ENCODE measurements at places on chromosomes 7 and 10.
A peak's percentile ranks its signal among the peaks of the same experiment; 100 is the strongest.

DNA sequence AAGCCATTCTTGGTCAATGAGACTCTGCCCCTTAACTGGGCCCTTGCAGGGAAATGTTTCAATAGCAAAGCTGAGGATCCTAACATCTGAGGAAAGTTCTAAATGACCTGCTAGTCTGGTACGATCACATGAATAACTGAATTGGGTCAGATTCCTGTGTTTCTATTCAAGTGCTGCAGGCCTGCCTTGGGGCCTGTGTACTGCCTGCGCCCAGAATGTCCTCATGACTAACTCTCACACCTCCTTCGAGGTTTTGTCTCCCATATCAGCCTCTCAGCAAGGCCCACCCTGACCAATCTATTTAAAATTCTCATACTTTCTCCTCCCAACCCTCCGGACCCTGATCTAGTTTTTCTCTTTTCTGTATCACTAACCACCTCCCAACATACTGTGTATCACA is 4.4 kb downstream of the JAZF1 start:
- DNase-seq, result no peak

DNA sequence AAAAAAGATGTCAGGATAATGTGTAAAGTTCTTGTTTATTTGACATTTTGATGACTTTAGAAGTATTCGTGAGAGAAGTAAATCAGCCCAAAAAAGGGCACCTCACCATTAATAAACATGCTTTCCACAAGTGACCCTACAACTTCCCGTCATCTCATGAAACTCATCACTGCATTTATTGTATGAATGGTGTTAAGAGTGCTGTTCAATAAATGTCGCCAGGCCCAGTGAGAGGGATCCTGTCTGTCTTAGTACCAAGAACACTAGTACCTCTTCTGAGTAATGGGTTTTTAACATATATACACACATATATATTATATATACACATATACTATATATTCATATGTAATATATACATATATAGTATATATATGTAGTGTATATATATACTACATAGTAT is 61.9 kb downstream of the TMEM26 start:
- no peak for DNase-seq

DNA sequence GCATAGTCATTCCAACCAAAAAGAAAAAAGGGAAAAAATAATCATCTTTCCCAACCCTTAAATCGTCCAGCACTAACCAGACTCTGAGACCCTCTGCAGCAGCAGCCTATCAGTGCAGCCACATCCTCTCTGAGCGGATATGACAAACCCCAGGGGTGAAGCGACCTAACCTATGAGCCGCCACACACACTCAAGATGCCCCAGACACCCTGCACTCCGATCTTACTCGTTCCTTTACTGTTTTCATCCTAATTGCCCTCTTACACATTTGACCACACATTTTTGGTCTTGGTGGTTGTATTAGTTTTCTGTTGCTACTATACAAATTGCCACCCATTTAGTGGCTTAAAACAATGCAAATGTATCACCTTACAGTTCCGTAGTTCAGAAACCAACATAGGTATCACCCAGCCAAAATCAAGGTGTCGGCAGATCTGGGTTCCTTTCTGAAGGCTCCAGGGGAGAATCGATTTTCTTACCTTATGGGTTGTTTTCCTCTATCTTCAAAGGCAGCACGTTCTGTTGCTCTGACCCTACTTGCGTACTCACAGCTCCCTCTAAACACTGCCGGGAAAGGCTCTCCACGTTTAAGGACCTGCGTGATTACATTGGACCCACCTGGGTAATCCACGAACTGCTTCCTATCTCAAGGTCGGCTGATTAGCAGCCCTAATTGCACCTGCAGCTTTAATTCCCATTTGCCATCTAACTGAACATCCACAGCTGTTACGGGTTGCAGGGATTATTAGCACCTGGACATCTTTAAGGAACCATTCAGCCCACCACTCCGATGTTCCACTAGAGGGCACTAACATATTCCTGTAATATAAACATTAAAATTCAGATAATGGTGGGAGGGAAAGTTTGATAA is 37.3 kb upstream of the PRSS1 start:
- peak; percentile 24 for DNase-seq

DNA sequence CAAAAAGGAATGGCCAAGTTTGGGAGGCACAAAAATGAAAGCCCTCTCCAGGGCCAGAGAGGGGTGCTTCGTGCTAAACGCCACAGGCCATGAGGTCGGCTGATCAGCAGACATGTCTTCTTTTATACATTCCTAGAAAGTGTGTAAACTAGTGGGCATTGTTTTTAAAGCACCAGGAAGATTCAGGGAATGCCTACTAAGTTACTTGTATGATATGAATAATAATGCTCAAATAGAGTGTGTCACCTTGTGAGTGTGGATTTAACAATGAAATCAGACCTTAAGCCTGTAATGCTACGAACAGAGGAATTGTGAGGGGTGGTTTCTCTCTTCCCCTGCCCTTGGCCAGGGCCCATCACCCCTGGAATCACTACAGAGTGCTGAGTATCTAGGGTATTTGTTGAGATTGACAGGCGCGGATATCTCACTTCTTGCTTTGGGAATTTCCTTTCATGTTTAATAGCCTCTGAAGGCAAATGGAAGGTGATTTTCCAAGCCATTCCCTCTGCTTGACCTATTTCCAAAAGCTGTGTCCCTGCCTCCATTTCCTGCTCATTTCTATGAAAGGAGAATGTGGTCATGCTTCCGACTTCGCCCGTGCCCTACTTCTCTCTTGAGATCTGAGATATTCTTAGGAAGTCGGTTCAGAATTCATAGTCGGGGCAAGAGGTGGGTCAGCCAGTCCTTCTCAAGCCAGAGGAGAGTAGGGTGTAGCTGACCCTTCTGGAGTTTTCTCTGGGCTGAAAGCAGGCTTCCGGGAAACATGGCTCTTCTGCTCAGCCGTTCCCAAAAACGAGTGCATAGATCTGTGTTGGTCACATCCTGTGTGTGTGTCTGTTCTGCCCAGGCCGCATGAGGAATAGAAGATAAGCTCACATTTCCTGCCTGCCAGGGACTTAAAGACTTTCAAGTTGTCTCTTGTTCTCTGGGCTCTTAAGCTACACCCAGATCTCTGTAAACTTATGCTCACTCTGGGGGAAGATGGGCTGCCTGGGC is 167.8 kb upstream of the ITGB1 start:
- DNase-seq, result no peak

DNA sequence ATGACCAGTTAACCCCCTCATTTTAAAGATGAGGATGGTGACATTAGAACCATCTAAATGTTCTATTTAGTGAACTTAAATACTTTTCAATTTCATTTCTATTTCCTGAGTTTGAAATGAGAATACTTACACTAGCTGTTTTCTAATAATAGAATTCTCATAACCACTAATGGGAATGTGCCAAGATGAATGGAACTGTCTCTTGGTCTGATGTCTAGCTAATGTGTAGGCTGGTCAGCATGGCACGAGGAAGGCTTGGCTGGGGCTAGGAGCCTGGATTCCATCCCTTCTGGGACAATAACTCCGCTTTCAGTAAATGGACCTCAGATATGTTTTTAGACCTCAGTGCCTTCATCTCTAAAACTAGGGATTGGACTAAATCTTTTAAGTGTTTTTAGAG is 185.8 kb upstream of the NRP1 start:
- no peak for DNase-seq

DNA sequence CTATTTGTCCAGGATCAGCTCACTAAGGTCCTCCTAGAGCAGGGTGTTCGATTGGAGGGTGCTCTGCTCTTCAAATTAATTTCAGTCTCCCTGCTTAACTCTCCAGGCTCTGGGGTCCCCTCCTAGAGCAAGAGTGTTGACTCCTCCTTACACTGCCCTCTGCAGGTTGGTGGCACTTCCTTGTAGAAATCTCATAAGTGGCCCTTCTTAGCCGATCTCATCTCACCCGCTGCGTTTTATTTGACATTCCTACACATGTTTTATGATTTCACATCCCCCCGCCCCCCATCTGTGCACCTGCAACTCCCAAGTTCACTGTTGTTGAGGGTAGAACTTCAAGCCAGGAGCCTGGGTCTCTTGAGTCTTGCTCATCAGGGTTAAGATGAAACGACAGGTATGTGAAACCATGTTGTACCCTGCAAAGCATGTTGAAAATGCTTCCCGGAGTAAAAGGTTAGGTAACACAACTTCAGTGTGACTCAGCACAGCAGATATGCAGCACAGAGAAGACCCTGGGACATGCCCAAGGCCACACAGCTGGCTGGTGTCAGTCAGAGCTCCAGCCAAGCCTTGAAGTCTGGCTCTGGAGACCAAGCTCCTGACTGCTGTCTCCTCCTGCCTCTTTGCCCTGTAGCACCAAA is 171.2 kb downstream of the PRKAG2 start:
- no peak for DNase-seq

DNA sequence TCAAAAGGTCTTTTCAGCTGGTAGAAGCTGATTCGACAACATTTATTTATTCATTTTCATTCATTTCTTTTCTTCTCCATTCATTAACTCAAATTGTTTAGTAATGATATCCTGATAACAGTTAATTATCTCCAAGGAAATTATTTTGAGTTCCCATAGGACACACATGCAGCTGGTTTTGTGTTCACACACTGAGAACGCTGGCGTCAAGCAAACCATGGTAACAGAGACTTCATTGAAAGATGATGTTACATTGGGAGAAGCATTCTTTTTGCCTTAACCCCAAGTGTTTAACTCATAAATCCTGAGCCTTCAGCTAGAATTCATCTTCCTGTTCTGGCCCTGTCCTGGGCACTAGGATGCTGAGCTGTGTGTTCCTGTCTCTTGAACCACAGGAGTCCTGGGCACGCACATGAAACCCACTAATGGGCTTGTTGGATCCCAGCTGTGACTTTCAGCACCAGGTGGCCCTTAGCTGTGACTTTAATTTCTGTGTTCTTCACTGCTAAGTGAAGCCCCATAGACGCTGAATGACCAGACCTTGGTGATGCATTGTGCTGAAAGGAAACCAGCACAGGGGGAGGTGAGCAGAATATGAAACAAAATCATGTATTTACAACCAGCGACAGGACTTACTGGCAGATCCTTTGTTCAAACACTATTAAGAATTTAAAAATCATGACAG is 121.5 kb upstream of the PRSS58 start:
- DNase-seq, result no peak

- no peak for DNase-seq
These were observed 138.9 kb downstream of the ARHGAP22 start for GRCh38 chr10:48465860-48466521.

- DNase-seq, result no peak
These were observed 4.5 kb downstream of the KAZALD1 start for GRCh38 chr10:101066146-101066895.

DNA sequence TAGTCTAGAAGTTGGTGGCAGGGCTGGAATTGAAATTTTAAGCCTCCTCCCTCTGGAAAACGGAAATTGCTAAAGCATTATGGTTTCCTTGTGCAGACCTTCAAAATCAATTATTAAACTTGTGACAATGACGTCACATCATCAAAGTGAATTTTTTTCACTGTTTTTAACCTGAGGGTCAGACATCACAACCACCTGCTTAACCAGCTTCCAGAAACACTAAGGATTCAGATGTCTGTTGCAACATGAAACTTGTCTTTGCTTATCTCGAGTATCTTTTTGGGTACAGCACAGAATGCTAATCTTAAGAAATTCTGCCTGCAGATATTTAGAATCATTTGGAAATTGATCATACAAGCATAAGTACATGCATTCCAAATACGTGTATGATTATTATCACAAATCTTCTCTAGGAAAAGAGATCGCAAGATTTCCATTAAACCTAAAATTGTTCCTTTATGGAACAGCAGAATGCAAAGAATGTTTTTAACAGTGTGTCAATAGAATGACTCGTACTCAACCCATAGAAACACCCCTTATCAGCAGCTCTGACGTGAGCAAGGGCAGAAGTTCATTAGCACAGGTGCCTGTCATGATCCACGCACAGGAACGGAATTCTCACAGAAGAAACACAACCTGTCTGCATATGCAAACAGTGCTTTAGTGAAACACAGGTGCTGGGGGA is 4.1 kb upstream of the GTPBP4 start:
- no peak for DNase-seq

- DNase-seq, result peak; percentile 58
These were observed 271.5 kb upstream of the FZD8 start for GRCh38 chr10:35913628-35914027.

- peak; percentile 69 for DNase-seq
These were observed 41.8 kb upstream of the HYCC1 start for GRCh38 chr7:23055582-23056178.

DNA sequence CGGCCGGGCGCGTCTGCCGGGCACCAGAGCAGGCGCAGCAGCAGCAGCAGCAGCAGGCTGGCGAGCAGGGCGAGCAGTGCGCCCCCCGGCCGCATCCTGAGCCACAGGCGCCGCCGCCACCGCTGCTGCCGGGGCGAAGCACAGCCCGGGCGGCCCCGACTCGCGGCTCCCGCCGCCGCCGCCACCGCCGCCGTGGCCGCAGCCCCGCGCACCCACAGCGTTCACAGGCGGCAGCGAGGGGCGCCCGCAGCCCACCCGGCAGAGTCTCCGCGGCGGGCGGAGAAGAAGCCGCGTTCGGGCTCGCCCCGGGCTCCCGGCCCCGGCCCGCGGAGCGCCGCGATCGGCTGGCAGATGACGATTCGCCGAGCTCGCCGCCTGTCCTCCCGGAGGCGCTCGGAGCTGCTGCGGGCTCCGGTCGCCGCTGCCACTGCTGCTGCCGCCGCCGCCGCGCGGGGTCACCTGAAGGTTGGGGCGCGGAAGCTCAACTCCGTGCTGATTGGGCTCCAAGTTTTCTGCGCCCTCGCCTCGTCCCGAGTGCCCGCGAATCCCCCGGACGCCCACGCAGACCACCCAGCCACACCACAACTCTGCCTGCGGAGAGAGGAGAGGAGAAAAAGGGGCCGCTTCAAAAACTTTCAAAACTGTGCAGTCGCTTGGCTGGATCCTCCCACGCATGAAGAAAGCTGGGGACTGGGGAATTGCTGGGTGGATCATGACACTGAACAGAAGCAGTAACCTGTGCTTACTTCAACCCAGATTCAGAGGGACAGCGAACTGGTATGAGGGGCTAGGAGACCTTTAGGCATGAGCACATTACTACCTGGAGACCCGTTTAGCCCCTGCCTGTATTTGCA is at the start of gene ST8SIA6:
Gene ST8SIA6 (minus strand): TSS at position 435 of the 854 bp plus-strand sequence. CDS start 340 bp downstream, at position 95.
- peak; percentile 22 for DNase-seq

- no peak for DNase-seq
These were observed 33.0 kb downstream of the ORC5 start for GRCh38 chr7:104174798-104175197.

- DNase-seq, result no peak
These were observed 141.6 kb upstream of the UNC5B start for GRCh38 chr10:71070741-71071140.

DNA sequence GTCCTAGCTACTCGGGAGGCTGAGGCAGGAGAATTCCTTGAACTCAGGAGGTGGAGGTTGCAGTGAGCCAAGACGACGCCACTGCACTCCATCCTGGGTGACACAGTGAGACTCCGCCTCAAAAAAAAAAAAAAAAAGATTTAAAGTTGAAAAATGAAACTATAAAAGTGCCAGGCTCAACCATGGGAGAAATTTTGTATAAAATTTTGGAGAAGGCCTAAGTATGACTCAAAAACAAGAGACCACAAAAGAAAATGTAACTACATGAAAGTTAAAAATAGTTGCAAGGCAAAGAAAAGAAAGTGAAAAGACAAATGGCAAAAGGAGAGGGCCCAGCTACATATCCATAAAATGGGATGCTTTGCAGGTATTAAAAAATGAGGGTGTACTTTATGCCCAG is 104.1 kb downstream of the ARHGAP22 start:
- DNase-seq, result no peak

GRCh38 chr10:117078168-117078837 is 59.8 kb downstream of the VAX1 start:
- DNase-seq, result no peak

GRCh38 chr7:18770154-18770811 is 274.7 kb downstream of the HDAC9 start:
- peak; percentile 61 for DNase-seq
